Activated CD4-positive, CD25-positive, alpha-beta regulatory T cell treated with anti-CD3 and anti-CD28 coated beads, Interleukin-2, amount 50 U/mL, for 16 hours (primary cell): ENCODE measurements at places on chromosomes 3 and 15.

DNA sequence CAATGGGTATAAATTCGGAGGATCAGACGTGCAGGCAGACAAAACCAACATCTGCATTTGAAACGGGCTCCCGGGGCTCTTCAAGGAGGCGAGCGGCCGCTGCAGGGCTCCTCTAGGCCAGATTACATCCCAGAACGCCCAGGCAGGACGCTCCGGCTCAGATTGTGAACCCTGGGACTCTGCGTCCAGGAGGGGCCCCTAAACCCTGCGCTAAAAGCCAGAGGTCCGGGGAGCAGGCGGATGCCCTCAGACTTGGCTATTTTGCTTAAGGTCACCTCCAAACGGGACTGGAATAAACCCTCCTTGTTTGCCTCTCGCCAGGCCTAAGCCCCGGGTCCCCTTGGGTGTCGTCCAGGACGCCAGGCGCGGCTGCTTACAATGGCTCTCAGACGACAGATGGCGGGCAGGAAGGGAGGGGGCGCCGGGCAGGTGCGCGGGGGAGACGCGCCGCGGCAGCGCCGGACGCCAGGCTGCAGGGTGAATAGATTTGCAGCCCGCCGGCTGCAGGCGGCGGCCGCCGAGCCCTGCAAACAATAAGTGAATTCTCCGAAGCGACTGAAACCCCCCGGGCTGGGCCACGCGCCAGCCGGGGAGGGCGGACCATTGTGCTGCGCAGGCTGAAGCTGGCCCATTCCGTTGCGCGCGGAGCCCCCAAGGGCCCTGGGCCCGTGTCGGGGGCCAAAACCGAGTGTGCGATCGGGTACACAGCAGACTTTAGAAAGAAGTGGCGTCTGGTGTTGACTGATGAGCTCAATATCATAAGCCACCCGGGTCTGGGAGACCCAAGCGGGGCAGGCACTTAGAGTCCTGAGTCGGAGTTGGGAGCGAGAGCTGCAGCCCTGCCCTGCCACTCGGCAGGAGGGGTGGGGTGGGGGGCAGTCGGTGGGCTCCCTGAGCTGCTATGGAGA, 32.3 kb upstream of the AMOTL2 start:
- no peak for DNase-seq

GRCh38 chr3:126147932-126148683, 32.3 kb downstream of the ALDH1L1 start:
- DNase-seq: no peak

- no peak for DNase-seq
These were observed 79.4 kb downstream of the AAGAB start for GRCh38 chr15:67174864-67175573.

GRCh38 chr3:153289334-153289808, 127.3 kb downstream of the RAP2B start:
- no peak for DNase-seq

GRCh38 chr15:57500979-57501576, 90.6 kb upstream of the MYZAP start:
- no peak for DNase-seq

DNA sequence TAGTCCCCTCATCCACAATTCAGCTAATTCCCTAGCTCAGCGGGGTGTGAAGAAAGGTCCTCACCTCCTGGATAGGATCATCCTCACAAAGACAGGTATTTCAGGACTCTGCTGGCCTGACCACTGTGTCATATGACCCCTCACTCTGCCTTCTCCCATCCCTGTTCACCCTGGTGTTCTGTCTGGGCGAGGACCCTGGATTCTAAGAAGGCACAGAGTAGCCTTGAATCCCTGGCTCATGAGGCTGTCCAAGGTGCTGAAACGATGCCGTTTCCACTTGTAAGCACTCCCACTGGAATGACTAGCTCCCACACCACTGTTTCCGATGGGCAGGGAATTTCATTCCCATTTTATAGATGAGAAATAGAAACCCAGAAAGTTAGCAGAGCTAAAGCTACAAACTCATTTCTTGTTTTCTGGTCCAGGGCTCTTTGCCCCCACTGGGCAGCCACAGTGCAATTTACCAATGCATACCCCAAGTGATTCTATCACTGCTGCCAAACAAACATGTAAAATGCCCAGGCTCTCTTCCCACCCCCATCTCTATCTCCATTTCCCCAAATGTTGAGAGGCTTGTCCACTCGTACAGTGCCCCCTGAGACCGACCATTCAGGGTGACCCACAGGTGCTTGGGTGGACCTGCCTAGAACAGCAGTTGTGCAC, 83.2 kb downstream of the RAB11A start:
- DNase-seq: no peak

GRCh38 chr3:61181874-61182273, 69.4 kb downstream of the FHIT start:
- no peak for DNase-seq

GRCh38 chr3:183275937-183276336, 22.9 kb downstream of the B3GNT5 start:
- no peak for DNase-seq

GRCh38 chr3:37190667-37191066, 16.3 kb upstream of the LRRFIP2 start:
- no peak for DNase-seq

GRCh38 chr3:106294121-106294520, 425.3 kb upstream of the CBLB start:
- DNase-seq: no peak

DNA sequence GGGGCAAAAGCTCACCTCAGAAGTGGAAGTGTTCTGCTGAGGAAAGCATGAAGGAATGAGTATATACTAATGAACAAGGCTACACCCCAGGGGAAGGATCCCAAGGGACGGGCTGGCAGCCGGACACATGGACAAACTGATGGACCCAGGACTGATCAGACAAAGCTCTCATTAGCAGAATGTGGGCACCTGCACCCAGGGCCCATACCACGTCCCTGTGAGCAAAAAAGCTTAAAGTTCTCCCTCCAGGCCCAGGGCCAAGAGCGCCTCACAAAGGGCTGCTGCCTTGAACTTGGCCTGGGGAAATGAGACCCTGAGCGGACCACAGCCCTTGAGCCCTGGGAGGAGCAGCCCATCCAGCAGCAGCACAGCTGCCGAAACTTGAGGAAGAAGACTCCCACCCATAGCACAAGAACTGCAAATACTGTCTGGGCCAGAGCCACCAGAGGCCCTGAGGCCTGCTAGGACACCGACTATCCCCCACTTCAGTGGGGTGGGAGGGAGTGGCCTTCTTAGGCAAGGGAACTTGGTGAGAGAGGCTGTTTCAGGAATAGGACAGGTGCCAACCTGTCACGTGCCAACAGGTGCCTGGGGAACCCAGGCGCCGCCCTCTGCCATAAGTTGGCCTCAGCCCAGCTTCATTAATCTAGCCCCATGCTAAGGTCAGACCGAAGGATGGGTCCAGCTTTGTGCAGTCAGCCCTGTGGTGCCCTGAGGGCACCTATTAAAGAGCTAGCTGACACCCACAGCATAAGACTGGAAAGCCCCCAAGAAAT, 2.3 kb upstream of the GMPPB start:
- no peak for DNase-seq

DNA sequence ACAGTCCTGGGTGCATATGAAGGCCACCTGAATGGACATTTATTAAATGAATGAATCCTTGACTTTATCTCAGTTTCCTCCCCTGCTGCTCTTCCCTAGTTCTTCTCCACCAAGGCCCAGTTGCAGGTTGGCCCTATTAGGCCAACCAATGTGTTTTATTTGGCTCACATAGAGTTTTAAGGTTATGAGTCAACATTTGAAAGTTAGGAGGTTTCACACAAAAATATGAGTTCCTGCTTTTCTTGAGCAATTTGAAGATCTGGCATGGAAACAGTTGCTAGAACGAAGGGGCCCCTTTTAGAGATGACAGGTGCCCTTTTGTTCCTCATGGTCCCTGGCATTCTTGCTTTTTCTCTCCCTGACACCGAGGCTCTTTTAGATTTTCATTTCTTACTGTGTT, 83.0 kb upstream of the PDZRN3 start:
- no peak for DNase-seq

DNA sequence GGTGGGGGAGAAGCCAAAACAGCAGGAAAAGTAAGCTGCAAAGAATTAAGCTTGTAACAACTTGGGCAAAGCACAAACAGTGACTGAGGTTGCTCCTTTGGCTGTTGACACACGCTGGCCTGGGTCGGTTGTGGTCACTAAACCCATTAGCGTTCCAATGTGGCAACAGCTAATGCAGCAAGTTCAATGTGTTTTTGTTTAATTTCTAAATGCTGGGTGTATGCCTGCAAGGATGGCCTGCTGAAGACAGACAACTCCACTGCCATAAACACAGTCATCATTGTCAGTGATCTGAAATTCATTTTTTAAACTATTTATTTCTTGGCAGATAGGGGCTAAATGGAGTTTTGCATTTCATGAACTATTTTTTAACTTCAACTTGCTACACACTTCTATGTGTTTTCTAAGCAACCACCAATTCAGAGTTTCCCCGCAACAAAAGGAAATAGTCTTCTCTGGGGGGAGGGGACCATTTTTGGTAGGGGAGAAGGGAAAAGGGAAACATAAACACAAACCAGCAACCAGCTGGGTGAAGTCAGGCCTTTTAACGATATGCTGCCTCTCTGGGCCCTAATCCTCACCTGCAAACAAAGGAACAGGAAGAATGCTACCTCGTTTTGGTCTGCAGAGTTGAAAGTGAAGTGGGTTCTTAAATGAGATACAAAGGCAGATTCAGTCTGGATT, 34.8 kb upstream of the WNT5A start:
- no peak for DNase-seq

DNA sequence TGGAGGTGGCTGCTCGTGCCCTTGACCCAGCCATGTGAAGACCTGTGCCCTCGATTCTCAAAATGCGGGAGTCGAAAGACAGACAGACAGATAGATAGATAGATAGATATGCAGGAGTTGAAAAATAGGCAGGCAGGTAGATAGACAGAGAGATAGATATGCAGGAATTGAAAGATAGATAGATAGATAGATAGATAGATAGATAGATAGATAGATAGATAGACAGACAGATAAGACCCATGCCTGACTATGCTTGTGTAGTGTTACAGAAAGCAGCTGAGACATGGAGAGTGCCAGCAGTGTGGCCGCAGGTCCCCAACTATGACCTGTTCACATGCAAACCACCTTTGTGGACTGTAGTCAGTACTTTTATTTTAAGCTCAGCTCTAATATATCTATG, 17.2 kb downstream of the GPD1L start:
- DNase-seq: no peak

DNA sequence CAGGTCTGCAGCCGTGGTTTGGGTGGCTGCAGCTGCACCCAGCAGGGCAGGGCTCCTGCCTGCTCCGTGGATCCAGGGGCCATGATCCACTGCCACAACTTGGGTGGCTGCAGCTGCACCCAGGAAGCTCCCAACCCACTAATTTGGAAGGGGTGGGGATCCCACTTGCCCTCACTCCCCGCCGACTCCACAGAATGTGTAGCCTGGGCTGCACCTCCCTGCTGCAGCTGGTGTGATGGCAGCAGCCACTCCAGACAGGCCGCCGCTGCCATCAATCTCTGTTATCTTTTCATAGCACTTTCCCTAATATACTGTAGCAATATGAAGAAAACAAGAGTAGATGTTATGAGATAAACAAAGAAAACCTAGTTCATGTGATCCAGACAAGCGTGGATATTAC, 137.8 kb upstream of the CNTN3 start:
- no peak for DNase-seq
